ENCODE measurements at places on chromosomes 16 and 17. TPM values are rescaled to one million over a fixed set of nuclear protein-coding genes. Genes with fewer than 3 reads are reported as not detected.

Gene SCIMP
- polyA plus RNA-seq, result 11.1 TPM

Gene USP7
- 46.1 TPM for polyA plus RNA-seq

Gene WFDC1
- polyA plus RNA-seq, result 6.6 TPM

Gene ABCA8
- 7.0 TPM for polyA plus RNA-seq

Gene GPT2
- 27.4 TPM for polyA plus RNA-seq

Gene TRPV3
- 1.8 TPM for polyA plus RNA-seq

Gene GUCY2D
- polyA plus RNA-seq, result not detected

Gene C1QL1
- polyA plus RNA-seq, result 1.4 TPM

Gene NPIPB2
- polyA plus RNA-seq, result 2.3 TPM

Gene KRTAP1-5
- not detected for polyA plus RNA-seq

Gene ABCA10
- polyA plus RNA-seq, result 0.46 TPM

Gene TBC1D16
- polyA plus RNA-seq, result 17.2 TPM

Gene C16orf96
- not detected for polyA plus RNA-seq

Gene ZFP3
- polyA plus RNA-seq, result 2.4 TPM

Gene CEP295NL
- not detected for polyA plus RNA-seq

Gene BCL6B
- polyA plus RNA-seq, result 0.46 TPM

Gene GNG13
- polyA plus RNA-seq, result 0.47 TPM

Gene CSH1
- polyA plus RNA-seq, result not detected

Gene FA2H
- polyA plus RNA-seq, result 11.3 TPM

Gene AATK
- 0.69 TPM for polyA plus RNA-seq

Measured in sigmoid colon (tissue), 7 donors.